WERI-Rb-1 (cell line): ENCODE measurements at places on chromosomes 4 and X.
A peak's percentile ranks its signal among the peaks of the same experiment; 100 is the strongest.

GRCh38 chr4:150950657-150951288, 64.3 kb downstream of the LRBA start:
- DNase-seq = no peak

DNA sequence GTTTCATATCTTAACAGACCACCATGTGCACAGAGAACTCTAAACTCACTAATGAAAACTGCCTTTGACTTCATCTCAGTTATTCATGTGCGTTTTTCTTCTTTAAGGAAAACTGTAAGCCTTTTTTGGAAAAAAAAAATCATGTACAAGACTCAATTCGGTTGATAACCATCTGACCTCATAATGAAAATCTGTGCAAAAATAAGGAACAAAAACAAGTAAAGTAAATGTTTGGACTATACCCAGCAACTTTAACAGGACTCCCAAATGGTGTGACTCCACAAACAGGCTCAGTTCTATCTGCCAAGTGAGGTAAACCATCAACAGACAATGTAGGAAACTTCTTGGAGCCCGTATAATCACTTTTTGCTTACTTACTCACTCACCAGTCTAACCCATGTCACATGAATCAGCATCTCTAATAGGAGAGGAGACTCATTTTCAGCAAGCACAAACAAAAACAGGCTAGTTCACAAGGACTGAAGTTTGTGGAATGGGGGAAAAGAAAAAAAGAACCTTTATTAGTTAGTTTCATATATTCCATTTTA, 9.3 kb downstream of the APOO start:
- no peak for DNase-seq

DNA sequence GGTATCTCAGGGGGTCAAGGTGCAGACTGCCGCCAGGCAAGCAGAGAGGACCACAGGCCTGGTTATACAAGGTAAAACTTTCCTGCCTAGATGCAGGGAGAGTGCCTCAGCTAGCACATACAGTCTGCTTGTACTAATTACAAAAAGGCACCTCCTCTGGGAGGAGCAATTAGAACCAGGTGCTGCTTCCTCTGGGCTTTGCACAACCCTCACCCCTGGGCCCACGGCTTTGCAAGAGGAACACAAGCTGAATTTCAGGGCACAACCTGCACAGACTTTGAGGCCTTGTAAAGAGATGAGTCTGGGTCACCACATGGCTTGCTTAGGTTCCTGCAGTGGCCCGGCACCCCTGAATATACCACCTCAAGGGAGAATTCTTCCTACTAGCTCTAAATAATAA, 9.2 kb upstream of the CITED1 start:
- no peak for DNase-seq

DNA sequence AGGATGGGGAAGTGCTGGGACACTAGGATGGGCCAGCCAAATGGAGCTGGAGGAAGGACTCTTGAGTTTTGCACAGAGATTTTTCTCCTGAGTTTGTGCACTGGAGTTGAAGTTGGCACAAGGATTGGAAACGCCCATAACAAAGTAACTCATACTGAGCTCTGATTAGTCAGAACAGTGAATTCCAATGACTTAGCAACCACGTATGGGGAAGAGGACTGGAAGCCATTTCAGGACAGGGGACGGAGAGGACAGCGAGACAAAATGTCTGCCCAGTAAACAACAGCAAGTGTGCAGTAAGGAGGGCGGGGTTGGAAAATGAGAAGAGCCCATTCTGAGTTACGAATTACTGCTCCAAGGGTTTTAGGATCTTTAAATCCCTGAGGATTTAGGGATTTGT, 5.9 kb downstream of the RIPPLY1 start:
- peak; percentile 41 for DNase-seq

GRCh38 chr4:1868293-1868692, 2.9 kb upstream of the NSD2 start:
- DNase-seq = no peak

DNA sequence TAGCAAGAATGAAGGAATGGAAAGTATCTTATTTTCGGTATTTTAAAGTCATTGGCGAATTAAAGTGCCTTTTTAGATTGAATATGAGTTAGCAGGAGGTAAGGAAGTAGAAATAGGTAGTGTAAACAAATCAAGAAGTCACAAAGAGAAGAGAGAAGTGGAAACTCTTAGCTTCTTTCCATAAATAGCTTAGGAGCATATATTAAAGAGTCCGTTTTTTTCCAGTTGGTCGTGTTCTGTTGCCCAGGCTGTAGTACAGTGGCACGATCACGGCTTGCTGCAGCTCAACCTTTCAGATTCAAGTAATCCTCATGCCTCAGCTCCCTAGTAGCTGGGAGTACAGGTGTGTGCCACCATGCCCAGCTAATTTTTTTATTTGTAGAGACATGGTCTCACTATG, 56.4 kb downstream of the UBE2K start:
- DNase-seq = no peak

GRCh38 chr4:120821029-120821428, 101.5 kb downstream of the PRDM5 start:
- no peak for DNase-seq

DNA sequence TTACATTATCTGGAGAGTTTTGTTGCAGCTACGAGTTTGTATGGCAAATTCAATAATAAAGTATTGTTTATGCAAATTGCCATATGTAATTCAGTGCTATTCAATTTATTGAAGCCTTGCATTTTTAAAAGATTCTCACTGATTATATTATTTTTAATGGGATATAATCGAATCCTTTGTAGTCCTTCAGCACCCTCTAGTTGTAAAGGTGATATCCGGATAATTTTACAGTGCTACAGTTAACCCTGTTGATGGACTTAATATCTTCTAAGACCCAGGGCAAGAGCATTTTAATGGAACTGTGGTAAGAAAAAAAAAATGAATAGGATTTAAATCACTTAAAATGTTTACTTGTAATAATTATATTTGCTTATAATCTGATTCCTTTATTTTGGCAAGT, 48.5 kb upstream of the GRIA2 start:
- DNase-seq = no peak

DNA sequence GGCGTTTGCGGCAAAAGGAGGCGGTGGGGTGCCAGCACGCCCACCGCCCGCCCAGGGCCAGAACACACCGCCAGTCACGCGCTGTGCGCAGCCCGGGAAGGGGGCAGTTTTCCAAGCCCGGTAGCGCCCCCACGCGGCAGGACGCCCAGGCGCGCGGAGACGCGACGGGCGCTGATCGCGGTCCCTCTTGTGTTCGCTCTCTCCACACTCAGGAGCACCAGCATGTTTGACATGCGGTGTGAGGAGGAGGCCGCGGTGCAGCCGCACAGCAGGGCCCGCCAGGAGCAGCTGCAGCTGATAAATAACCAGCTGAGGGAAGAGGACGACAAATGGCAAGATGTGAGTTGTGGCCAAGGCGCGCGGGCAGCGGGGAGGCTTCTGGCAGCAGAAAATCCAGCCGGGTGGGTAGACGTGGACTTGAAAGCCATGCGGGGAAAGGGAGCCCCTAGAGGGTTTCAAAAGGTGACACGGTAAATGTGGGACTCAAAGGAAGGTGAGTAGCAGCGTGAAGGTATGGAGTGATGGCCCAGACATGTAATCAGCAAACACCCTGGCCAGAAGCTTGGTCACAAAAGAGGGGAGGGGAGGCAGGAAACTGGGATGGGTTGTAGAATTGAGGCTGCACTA, 104.1 kb downstream of the PHOX2B start:
- DNase-seq = peak; percentile 89

DNA sequence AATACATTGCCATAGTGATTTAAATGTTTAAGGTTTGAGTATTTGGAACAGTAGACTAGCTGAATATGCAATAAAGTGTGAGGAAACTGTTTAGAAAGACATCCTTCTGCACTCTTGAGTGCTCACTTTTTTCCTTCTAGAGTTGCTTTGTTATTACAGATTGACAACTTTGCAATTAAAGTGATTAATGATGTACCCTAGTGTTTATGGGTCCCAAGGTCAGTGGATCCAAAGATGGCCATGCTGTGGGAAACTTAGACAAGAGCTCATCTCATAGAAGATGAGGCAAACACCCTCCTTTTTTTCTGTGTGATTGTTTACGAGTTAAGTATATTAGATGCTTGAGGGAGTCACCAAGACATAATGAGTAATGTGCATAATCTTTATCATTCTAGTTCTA, 118.8 kb downstream of the PDLIM5 start:
- DNase-seq = no peak
